ENCODE measurements at places on chromosomes 12 and 14.

- no peak for DNase-seq
These were observed 392 bp downstream of the SLC15A4 start for GRCh38 chr12:128823216-128823915.

GRCh38 chr12:104462931-104463339 is 6.2 kb downstream of the CHST11 start:
- DNase-seq = no peak

- DNase-seq = no peak
These were observed 77.0 kb upstream of the FOXN3 start for GRCh38 chr14:89493877-89494634.

DNA sequence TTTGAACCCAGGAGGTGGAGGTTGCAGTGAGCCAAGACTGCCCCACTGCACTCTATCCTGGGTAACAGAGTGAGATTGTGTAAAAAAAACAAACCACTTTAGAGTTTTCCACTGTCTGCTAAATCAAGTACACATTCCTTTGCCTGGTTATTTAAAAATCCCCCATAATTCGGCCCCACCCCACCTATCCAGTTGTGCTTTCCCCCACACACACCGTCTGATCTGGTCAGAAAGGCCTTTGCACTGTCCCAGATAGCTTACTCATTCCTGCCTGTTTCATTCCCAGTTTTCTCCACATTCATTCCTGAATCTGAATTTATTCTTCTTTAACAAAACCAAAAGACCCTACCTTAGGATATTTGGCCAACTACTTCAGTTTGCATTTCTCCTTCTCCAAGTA is 29.5 kb downstream of the NINJ2 start:
- DNase-seq = no peak

DNA sequence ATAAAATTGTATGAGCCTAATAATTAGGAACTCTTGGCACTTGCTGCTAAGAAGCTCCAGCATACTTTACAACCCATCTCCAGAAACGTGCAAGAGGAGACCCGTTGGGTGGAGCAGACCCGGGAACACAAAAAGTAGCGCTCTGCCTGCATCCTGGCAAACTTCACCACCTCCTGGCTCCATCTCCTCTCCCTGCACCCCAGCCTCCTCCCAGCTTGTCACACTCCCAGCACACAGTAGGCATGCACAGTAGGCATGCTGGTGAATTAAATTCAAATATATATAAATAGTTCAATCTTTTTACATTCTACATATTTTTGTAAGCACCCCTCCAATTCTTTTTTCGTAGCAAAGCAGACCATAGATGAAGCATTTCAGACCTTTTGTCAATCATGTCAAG is 1.2 kb downstream of the VSIG10 start:
- DNase-seq = no peak

DNA sequence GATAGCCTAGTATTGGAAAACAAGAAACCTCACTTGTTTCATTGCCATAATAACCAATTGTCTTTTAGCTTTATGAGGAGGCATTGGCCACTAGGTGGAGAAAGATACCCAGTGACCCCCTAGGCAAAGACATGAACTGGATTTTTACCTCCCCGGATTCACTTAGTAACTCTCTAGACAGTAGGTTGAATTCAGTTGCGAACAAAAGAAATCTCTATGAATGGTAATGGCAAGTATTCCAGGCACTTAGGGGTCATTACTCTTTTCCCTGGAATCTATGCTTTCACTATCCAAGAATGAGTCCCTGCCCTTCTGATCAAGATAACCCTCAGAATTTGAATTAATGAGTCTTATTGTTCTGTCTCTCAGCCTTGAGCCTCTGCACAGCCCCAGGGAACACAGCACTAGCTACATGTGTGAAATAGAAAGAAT is 29.5 kb upstream of the RHOJ start:
- DNase-seq = no peak

- no peak for DNase-seq
These were observed 32.0 kb upstream of the FAM181A start for GRCh38 chr14:93895023-93895604.

- peak; percentile 16 for DNase-seq
These were observed 267.6 kb upstream of the OR4E1 start for GRCh38 chr14:21940887-21941856.

GRCh38 chr12:114193474-114193873 is 212.5 kb downstream of the TBX5 start:
- DNase-seq = no peak

DNA sequence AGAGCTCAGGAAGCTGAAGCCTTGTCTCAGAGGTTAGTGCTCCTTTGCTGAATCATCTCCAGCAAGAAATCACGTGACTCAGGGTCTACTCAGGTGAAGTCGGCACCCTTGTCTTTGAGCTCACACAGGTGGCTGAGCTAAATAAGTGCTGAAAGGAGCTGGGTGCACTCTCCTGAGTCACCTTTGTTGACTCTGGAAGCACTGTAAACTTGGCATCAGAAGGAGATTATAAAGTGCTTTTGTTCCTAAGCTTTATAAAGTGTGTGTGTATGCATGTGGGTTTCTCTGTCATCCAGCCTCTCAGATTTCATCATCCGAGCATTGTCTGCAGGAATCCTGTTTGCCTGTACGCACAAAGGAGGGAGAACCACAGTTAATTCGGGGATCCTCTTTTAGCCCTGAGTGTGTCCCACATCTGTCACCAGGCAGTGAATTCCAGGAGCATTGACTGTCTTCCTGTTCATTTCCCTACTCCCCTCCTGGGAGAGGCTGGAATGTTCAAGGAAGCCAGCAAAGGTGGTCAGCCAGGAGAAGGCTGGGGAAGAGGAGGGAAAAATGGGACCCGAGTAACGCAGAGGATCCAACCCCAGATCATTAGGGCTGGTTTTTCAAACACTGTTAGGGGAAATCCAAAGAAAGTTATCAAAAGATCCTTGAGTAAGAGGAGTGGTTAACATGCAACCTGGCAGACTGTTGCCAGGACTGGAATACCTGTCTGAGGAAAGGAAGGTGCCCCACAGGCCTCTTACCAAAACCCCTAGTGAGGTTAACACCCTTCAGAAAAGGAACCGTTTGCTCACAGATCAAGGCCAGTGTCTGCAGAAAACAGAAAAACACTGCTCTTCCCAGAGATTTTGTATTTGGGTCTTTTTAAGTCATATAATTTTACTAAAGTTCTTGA is 157.5 kb upstream of the HIF1A start:
- DNase-seq = no peak

DNA sequence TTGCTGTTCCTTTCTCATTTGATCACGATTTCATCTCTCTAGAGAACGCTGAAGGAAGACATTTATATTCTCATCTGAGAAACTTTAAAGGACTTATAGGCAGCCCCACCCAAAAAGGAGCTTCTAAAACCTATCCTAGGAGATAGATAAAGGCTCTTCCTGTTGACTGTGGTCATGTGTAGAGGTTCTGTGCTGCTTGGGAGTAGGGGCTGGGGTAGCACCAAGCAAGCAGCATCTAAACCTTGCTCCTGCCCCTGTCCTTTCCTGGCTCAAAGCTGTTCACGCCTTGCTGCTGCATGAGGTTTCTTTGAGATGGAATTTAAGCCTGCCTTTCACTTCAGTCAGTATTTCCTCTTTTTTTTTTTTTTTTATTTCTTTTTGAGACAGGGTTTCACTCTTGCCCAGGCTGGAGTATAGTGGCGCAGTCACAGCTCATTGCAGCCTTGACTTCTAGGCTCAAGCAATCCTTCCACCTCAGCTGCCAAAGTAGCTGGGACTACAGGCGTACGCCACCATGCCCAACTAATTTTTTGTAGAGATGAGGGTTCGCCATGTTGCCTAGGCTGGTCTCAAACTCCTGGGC is 41.4 kb downstream of the RAB35 start:
- DNase-seq = no peak

- no peak for DNase-seq
These were observed 19.2 kb upstream of the MAP1LC3B2 start for GRCh38 chr12:116539905-116540482.
